Lower lobe of right lung (tissue), 2 donors: ENCODE measurements at places on chromosomes 16 and 17. TPM values are rescaled to one million over a fixed set of nuclear protein-coding genes. Genes with fewer than 3 reads are reported as not detected.

GFER gene
- 24.7 TPM for total RNA-seq

TMEM238L gene
- not detected for total RNA-seq

DNA sequence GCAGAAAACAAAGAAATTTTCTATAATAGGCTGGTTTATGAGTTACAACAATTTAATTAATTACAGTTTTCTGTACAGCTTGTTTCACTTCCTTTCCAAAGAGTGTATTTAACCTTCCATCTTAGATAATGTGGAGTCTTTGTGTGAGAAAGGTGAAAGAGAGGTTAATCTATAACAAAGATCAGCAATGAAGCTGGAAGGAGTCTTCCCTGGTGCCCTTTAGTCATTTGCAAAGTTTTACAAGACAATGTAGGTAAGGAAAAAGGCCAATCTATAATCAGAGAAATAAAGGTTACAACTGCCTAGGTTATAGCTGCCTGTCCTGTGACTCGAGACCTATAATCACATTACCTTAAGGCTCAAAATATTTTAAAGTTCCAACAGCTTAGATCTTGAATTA lies 142.0 kb downstream of the ZNF18 start:
- DNase-seq: no peak

- DNase-seq: no peak
Observed at GRCh38 chr16:73997971-73998370, 298.6 kb upstream of the PSMD7 start.

GRCh38 chr16:19843371-19843770 lies 41.3 kb downstream of the GPRC5B start:
- DNase-seq: no peak

TM4SF5 gene
- not detected for total RNA-seq

DNA sequence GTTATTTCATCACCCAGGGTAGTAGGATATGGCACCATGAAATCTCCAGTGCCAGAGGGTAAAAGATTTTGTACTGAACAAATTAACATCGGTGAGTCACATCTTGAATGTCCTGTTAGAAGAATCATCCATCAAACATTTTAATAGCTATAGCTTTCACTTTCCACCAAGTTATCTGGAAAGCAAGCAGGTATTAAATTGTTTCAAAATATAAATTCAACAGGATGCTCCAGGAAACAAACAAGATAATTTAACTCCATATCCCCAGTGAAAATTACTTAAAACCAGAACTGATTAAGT lies 2.4 kb downstream of the VEZF1 start:
- no peak for DNase-seq

DNA sequence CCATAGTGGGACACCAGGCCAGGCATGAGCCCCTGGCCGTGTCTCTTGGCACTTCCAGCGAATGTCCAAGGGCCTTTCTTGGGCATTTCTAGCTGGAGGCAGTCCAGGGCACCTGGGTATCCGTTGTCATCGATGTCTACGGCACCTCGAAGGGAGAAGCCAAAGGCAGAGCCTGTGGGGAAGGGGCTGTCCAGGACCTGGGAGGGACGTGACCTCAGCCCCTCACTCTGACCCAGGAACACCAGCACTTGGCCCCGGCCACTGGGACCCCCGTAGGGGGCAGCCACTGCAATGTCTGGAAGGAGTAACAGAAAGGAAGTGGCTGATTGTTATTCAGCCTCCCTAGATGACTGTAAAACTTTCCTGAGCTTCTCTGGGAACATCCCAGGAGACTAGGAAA lies 8.7 kb downstream of the ITGA2B start:
- DNase-seq: no peak

PIRT gene
- total RNA-seq: not detected

GRCh38 chr17:50034498-50035364 lies 21.2 kb upstream of the ITGA3 start:
- DNase-seq: peak; percentile 91

DNA sequence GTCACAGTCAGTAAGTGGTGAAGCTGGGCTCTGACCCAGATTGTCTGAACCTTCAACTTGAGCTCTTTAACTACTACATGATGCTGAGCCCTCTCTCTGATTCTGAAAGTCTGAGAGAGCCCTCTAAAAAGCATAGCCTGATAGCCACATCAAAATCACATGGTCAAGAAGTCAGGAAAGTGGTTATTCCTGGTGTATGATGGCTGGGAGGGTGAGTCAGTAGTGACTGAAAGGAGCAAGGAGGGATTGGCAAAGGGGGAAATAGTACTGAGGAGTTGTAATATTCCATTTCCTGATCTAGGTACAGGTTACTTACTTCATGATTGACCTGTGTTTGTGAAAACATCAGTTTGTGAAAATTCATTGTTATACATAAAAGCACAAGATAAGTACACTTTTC lies 89.1 kb downstream of the SSH2 start:
- no peak for DNase-seq

GRCh38 chr17:14033166-14033565 lies 36.1 kb upstream of the COX10 start:
- DNase-seq: no peak

GRCh38 chr16:51163366-51163765 lies 12.3 kb upstream of the SALL1 start:
- no peak for DNase-seq

TP53TG3E gene
- not detected for total RNA-seq

ADPRM gene
- 9.4 TPM for total RNA-seq
